ENCODE measurements at places on chromosomes 5 and 9. TPM values are rescaled to one million over a fixed set of nuclear protein-coding genes. Genes with fewer than 3 reads are reported as not detected.

KCNMB1 gene
- total RNA-seq, result 26.6 TPM

GRCh38 chr5:72586788-72587530 lies 79.7 kb upstream of the ZNF366 start:
- DNase-seq, result no peak

SURF1 gene
- 42.2 TPM for total RNA-seq

DNA sequence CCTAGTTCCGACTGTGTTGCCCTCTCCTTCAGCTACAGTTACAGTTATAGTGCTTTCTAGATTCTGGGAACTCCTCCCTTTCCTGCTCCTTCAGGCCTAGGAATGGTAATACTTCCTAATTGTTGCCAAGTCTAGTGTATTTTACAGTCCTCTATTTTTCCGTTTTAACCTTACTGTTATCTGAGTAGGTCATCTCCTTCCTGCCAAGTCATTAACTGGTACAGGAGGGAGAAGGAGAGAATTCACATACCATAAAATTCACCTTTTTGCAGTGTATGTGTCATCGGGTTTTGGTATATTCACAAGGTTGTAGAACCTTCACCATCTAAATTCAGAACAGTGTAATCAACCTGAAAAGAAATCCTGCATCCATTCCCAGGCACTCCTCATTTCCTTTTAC lies 335.4 kb upstream of the MEF2C start:
- no peak for DNase-seq

PCDHGA4 gene
- 4.2 TPM for total RNA-seq

GRCh38 chr5:107099506-107099905 lies 571.2 kb downstream of the EFNA5 start:
- no peak for DNase-seq

DNA sequence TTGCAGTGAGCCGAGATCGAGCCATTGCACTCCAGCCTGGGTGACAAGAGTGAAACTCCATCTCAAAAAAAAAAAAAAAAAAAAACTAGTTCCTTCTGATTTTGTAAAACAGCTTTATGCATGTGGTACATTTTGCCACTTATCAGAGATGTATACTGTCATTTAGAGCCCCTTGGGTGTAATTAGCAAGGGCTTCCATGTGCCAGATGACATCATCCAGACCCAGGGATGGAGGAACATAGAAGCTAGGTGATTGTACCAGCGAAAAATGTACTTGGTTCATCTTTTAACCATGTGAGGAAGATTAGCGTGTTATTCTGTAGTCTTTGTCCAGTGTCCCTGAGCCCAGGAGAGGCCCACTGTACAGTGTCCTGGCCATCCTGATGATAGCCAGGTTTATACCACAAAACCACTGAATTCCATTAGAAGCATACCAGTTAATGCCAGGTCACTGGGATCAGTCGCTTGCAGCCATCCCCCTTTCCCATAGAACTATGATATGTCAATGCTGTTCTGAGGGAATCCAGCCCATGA lies 239.3 kb upstream of the SGCD start:
- DNase-seq, result no peak

DNA sequence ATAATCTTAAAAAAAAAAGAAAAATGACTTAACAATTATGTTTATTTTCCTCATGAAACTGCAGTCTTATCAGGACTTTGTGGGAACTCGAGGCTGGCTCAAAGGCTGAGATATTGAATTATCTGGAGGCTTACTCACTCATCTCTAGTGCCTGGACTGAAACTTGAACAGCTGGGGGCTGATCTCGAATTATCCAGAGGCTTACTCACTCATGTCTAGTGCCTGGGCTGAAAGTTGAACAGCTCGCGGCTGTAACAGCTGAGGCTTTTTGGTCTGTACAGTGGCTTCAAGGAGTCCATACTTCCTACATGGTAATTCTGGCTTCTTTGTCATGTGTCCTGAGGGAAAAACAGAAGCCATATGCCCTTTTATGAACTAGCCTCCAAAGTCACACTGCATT lies 371.9 kb downstream of the CETN3 start:
- DNase-seq, result no peak

- no peak for DNase-seq
Measured at GRCh38 chr9:72635197-72635596, 113.8 kb downstream of the TMC1 start.

GRCh38 chr5:53343187-53343586 lies 137.2 kb upstream of the FST start:
- no peak for DNase-seq

- no peak for DNase-seq
Measured at GRCh38 chr5:75707911-75708509, 9.2 kb downstream of the POC5 start.

- DNase-seq, result no peak
Measured at GRCh38 chr5:131316822-131317221, 53.0 kb downstream of the CDC42SE2 start.

- DNase-seq, result no peak
Measured at GRCh38 chr5:137026296-137026695, 472.8 kb downstream of the SPOCK1 start.

GRCh38 chr9:25716220-25716872 lies 38.1 kb upstream of the TUSC1 start:
- DNase-seq, result peak; percentile 43

- no peak for DNase-seq
Measured at GRCh38 chr5:10832421-10832820, 71.4 kb upstream of the DAP start.

GRCh38 chr5:117623042-117623805 lies 1048.6 kb upstream of the SEMA6A start:
- DNase-seq, result no peak

FABP6 gene
- total RNA-seq, result 6.2 TPM

TMEM232 gene
- total RNA-seq, result 5.7 TPM

DNA sequence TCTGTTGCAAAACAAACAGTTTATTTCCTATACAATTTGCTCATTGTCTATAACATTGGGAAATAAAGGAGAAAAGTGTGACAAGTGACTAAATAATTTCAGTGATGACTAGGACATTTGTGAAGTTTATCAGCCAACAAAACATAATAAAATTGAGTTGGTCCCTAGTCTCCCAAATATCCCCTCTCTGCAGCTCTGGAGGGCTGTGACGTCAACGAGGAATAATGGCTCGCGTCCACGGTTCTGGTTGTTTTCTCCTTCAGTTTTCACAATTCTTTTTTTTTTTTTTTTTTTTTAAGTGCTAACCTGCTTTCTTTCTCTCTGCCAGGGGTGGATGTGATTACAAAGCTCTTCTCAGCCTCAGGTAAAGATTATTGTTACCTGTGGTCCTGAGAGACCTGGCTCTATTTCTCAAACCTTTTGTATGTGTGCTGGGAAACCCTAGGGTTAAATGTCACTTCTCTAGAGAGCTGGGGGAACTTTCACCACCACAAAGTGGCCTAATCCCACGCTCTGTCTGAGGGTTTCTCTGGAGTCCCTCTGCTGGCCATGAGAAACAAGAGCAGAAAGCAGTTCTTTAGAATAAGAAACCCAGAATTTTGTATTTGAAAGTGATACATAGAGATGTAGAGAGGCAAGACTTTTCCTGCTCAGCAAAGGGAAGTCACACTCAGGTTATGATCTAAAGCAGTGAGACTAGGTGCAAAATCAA lies 36.2 kb upstream of the ANKRD55 start:
- DNase-seq, result no peak

DNA sequence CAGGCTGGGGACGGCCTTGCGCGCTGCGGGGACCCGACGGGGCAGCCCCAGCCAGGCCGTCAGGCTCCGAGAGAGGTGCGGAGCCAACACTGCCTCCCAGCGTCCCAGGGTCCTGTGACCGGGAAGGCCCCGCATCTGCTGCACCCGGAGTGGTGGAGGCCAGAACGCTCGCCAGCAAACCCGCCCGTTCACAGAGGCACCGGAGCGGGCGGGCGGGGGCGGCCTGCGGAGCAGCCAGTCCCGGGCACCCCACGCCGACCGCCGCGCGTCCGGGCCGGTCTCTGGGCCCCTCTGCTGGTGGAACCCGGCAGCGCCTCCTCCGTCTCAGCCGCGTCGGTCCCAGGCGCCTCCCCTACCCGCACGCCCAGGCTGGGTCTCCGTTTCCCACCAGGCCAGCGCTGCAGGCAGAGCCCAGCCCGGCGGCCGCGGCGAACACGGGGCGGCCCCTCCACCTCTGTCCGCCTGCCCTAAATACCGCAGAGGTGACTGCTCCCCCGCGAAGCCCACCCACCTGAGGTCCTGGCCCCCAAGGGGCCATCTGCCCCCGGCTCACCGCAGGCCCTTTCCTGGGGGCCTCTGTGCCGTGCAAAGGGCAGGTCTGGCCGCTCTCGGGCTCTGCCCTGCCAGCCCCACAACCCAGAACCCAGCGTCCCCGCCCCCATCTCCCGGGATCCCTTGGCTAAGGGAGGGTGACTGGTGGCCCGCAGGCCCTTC lies 15.9 kb downstream of the EXD3 start:
- no peak for DNase-seq

EIF4E1B gene
- total RNA-seq, result not detected

FCHO2 gene
- total RNA-seq, result 51.5 TPM

DNA sequence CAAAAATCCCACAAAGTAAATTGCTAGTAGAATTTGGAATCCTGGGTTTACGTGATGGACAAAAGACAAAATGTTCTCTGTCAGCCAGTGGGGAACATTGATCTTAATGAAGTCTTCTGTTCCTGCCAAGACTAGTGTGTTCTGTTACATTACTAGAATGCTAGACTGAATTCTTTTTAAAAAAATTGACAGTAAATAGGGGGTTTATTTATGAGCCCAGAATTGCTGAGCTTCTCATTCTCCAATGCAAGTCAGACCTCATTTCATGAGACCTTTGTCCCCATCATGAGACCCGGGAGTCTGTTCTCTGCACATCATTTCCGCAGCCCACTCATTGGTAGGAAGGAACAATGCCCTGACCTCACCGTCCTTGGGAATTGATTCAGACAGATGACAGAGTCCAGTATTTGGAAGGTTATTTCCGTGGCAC lies 173.8 kb upstream of the OTULINL start:
- no peak for DNase-seq

DNA sequence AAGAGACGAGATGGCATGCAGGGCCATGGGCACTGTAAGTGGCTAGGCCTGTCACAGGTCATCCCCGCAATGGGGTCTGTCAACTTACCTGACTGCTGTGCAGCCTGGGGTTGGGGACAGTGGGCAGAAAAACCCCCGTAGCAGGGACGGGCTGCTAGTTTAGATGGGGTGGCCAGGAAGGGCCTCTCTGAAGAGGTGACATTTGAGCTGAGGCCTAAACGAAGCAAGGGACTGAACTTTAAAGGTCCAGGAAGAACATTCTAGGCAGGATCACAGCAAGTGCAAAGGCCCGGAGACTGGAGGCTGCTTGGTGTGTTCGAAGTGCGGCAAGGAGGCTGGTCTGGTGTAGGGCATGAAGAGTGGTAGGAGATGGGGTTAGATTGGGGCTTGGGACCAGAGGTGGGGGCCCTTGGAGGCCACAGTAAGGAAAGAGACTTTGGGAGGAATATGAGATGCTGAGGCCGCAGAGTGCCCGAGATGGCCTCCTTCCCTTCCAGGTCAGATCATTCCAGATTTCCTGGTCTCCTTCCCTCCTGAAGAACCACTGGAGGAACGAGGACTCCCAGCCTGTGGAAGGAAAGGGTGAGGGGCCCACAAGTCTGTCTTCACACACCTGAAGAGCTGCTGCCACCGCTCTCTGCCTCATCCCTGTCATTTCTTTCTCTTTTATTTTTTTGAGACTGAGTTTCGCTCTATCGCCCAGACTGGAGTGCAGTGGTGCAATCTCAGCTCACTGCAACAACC lies 37.9 kb upstream of the SH3PXD2B start:
- peak; percentile 22 for DNase-seq

- no peak for DNase-seq
Measured at GRCh38 chr5:123732257-123732656, 220.3 kb downstream of the CSNK1G3 start.

GRCh38 chr9:18077941-18078678 lies 395.8 kb upstream of the ADAMTSL1 start:
- no peak for DNase-seq

GRCh38 chr5:89948977-89949376 lies 460.6 kb downstream of the CETN3 start:
- no peak for DNase-seq

- no peak for DNase-seq
Measured at GRCh38 chr5:139004374-139005307, 129.5 kb upstream of the LRRTM2 start.

NIPAL4 gene
- total RNA-seq, result 49.8 TPM

DNA sequence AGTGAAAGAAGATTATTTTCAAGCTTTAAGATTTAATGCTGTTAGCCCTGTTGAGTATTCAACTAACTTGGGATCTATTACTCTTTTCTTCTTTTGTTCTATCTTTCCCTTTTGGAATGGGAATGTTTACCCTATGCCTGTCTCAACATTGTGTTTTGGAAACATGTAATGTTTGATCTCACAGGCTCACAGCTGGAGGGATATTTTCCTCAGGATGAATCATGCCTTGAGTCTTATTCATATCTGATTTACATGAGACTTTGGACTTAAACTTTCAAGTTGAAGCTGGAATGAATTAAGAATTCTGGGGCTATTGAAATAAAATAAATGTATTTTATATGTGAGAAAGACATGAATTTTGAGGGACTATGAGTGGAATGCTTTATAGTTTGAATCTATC lies 607.8 kb upstream of the PTGER4 start:
- no peak for DNase-seq

PCDHAC1 gene
- 0.47 TPM for total RNA-seq

PHYHD1 gene
- total RNA-seq, result 26.6 TPM

IFNA21 gene
- not detected for total RNA-seq

DNAI1 gene
- total RNA-seq, result not detected

GRCh38 chr5:113652161-113652560 lies 138.7 kb downstream of the YTHDC2 start:
- DNase-seq, result no peak

KCNIP1 gene
- not detected for total RNA-seq

GRCh38 chr9:98559561-98559960 lies 149.2 kb downstream of the GABBR2 start:
- no peak for DNase-seq

GRCh38 chr9:35705372-35705771 lies 15.6 kb upstream of the TPM2 start:
- no peak for DNase-seq

SOHLH1 gene
- not detected for total RNA-seq

DNA sequence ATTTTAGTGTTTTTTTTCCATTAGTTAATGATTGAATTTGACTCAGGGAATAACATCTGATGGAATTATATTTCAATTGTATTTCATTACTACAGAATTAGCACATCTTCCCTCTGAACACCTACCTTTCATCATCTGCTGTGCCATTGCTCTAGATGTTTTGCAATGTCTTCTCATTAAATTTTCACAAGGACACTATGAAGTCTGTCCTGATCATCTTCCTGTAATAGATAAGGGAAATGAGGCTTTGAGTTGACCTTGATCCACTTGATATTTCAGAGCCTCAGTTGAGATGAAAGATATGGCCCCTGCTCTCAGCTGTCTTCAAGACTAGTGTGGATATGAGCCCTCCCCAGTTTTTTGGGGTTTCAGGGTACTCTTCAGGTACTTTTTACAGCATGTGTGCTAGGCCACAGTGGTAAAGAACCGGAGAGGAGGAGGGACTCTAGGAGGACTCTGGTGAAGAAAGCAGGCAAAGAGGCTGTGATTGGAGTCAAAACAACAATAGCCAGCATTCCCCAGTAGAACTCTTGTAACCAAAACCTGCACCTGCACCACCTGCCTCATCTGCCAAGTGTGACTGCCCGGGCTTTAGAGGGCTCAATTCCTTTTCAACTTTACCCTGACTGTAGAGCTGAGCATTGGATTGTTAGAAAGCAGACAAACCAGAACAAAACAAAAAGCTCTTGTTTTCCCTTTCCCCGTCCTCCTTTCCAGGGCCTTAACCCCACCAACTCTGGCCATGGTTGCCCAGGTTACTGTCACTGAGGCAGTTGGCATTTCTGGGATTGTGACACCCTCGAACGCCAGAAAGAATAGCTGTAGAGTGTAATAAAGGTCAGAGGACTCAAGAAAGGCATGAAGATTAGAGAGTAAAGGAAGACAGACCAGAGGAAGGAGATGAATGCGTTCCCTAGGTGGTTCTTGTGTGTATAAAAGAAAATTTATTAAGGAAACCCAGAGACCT lies 56.3 kb downstream of the ERAP1 start:
- no peak for DNase-seq
